ENCODE measurements at places on chromosomes 11 and 22.

- no peak for DNase-seq
Measured at GRCh38 chr11:106668147-106668546, 350.1 kb downstream of the GUCY1A2 start.

GRCh38 chr11:133947321-133947756 lies 9.4 kb downstream of the IGSF9B start:
- no peak for DNase-seq

DNA sequence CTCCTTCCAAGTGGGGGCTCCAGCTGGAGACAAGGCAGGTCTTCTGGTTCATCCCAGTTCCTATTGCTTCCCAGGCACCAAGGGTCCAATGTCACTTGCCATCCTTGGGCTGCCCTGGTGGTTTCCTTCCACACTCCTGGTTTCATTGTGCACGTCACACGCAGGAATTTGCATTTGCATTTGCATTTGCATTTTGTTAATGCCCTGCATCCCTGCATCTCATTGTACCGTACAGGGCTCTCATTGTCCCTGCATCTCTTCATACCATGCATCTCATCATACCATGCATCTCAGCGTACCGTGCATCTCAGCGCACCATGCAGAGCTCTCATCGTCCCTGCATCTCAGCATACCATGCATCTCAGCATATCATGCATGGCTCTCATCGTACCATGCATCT lies 112.2 kb upstream of the SYT13 start:
- DNase-seq = no peak

DNA sequence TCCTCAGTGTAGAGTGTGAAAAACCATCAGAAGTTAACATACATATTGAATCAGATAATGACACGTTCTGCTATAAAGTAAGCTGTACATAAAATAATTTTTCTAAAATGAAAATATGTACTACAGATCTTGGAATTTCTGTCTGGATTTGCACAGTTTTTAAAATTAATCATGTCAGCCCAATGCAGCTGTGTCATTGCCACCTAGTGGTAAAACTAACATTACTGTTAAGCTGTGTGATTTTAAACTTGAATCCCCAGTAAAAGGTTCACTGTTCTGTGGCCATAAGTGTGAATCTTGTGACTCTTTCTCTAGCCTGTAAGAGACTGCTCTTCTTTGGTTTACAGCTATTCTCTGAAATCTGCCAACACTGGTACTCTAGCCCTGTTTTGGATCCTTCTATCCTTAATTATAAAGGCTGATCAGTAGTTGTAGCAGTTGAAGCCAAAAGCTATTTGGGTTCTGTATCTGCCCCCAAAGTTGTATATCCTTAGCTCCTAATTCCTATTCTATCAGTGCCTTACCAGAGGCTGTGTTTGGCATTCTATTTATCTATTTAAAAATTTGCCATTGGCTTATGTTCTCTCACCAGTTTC lies 4.0 kb downstream of the JRKL start:
- DNase-seq = peak; percentile 17

- DNase-seq = no peak
Measured at GRCh38 chr11:61745781-61746441, 6.5 kb upstream of the MYRF start.

GRCh38 chr11:1083621-1084551 lies 9.2 kb downstream of the MUC2 start:
- DNase-seq = no peak

DNA sequence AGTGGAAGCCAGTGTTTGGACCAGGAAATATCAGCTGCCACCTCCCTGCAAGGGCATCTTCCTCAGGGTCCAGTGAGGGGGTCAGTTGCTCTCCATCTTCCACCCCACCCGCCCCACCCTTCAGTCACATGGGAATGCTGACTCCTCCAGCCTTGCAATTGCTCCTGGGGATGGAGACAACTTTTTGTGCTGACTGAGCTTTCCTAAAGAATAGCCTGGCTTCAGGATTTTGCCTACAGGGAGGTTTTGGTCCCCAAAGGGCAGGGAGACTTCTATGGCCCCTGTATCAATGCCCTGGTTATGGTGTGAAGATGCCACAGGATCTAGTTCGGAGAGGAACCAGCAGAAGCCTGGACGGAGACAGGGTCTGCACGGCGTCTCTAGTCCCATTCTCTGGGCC lies 124.0 kb upstream of the LMO1 start:
- DNase-seq = no peak

DNA sequence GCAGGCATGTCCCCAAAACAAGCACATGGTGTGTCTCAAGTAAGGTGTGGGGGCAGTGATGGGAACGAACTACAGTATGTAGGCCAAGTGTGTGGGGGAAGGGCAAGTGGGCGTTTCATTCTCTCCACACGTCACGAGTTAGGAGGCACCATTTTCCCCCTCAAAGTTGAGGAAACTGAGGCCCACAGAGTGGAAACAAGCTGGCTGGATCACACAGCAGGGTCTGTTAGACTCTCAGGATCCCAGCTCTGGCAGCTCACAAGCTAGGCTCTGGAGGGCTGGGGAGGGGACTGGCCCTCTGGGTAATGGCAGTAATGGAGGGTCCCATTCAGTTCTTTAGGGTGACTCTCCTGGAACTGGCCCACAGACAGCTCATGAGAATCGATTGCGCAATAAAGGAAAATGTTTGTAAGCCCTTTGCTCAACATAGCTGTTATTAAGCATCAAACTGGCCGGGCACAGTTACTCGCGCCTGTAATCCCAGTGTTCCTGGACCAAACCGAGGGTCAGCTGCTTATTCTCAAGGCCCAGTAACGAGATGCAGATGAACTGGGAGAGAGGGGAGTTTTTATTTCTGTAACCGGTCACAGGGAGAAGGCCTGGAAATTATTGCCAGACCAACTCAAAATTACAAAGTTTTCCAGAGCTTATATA lies 24.1 kb upstream of the TUB start:
- no peak for DNase-seq

DNA sequence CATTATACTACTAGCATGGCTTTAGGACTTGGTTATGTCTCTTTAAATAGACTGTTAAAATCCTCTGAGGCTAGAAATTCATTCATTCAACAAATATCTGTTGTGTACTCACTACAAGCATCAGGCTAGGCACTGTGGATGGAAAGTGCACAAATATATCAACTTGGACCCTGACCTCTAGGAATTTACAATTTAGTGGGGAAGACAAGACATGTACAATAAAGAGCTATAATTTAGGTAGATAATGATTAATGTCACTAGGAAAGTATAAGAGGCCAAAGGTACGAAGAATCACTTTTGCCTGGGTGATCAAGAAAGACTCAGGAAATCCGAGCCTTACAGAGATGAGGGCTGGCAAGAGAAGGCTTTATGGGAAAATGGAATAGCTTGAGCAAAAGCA lies 25.6 kb upstream of the BMAL1 start:
- no peak for DNase-seq

- no peak for DNase-seq
Measured at GRCh38 chr22:28608546-28608945, 71.1 kb downstream of the TTC28 start.

DNA sequence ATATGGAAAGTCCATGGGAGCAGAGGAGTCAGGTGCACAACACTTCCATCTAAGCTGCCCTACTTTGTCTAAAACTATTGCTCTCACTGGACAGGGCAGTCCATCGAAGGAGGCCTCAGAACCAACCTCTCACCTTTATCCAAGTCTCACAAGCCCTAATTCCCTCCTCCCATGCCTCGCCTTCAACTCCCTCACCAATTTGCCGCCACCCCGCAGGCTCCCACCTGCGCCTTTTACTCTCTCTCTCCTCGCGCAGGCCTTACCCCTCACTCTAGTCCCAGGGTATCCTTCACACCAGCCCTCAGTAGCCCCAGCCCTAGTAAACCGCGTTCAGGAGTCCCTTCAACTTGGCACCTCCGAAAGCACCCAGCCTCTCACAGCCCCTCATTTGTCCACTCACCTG lies 451 bp downstream of the FHIP1B start:
- no peak for DNase-seq

DNA sequence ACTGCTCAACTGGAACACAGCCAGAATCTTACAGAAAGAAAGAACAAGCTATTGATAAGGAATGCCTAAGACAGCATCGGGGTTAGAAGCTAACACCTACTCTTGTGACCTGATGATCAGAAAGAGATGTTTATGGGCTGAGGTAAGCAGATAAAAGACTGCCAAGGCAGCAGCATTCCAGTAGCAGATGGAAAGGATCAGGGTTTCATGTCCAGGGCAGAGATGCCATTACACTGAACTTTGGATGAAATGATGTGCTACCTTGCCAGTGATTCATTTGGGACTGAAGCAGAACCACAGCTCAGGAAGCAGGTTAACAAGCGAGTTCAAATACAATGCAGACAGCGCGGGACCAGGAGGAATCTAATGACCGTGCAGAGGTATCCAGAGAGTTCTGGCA lies 27.1 kb upstream of the APOA1 start:
- DNase-seq = no peak

DNA sequence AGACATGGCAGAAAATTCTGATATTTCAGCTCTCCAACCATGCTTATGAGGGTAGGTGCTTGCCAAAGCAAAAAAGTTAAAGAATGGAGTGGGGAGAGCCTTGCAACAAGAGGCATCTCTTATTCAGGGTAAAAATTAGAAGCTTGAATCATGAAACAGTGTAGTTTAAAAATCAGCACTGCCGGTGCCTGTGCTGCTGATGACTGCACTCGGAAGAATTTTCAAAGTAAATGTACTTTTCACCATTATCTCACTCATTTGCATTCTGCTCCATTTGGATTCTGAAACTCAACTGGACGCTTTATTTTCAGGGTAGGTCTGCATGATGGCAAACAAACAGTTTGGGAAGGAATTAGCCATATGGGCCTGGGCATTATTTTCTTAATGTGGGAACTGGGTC lies 126.3 kb downstream of the KIRREL3 start:
- DNase-seq = no peak

DNA sequence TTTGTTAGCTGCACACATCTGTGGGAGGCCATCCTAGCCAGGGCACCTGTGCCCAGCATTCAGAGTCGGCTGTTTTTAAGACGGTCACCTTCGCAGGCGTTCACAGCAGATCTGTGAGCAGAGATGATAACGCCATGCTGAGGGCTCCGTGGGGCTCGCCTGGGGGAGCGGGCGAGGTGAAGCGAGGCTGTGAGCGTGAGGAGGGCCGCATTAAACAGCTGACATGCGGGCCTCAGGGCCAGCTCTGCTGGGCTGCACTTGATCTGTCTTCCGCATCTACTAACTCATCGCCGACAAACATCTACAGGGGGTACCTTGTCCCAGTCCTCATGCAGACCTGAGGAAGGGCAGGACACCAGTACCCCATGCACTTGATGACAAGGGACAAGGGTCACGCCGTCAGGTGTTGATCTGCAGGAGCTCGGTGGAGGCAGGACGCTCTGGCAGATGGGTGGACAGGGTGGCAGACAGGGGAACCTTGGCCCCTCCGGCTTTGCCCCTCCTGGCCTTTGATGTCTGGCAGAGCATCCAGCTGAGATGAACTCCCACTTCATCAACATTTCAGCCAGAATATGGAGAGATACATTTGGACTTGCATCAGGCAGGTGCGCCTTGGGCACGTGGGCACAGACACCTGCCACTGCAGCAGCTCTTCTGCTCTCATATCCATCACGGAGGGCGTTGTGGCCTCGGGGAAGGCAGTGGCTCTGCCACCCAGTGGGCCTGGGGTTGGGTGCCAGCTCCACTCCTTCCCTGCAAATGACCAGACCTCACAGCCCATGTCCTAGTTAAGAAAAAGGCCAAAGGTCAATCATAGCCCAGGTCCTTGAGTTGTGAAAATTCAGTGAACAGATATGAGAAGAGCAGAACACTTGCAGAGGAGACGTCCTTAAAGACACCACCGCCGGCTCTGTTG lies 822.9 kb downstream of the BRD1 start:
- DNase-seq = no peak

DNA sequence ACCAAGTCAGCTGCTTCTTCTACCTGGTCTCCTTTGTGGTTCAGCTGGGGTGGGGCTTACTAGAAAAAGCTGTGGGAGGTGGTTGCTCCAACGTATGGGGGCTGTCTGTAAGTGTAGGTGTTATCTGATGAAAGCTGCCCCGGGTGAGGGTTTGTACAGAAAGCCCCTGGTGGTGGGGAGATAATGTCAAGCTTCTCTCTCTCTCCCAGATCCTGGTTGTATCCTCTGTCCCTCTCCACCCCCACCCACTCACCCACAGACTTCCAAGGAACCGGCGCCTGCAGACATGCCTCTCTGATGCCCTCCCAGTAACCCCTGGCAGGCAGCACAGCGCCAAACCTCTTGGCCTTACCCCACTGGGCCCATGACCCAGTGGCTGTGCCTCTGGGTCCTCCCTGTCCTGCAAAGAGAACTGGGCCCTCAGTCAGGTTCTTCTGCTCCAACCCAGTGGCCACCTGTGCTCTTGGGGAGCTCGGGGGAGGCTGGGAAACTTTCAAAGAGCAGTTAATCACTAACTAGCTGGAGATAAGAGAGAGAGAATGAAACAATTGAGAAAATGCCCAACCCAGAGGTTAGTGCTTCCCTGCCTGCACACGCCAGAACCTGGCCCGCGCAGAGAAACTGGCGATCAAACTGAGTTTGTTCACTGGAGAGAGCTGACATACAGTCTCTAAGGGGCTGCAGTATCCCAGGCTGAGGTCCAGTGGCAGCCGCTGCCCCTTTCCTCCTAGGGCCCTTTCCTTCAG lies 20.4 kb upstream of the EHF start:
- no peak for DNase-seq

GRCh38 chr11:102117472-102118113 lies 7.3 kb downstream of the YAP1 start:
- no peak for DNase-seq

DNA sequence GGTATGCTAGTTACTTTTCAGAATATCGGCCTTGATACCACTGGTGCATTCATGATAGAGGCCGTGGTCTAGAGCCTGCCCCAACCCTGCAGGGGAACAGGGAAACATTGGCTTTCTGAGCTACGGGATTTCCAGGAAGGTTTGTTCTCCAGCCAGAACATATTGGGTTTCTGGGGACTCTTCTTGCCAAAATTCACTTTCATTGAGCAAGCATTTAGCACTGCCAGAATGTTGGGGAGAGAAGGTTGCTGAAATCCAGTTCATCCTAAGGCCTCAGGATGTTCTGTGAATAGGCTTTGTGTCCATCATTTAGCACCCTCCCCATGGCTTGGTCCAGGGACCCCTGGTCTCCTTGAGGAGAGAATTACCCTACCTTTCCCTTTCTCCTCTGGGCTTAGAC lies 36.7 kb downstream of the DRG1 start:
- no peak for DNase-seq

All from naive B cell (primary cell).